ENCODE measurements at places on chromosomes 5 and 9.

GRCh38 chr9:37549527-37549926, 26.7 kb downstream of the FBXO10 start:
- DNase-seq: no peak

GRCh38 chr5:26023361-26023760, 1015.0 kb downstream of the CDH9 start:
- DNase-seq: no peak

GRCh38 chr5:174140452-174141020, 95.0 kb downstream of the NSG2 start:
- no peak for DNase-seq

DNA sequence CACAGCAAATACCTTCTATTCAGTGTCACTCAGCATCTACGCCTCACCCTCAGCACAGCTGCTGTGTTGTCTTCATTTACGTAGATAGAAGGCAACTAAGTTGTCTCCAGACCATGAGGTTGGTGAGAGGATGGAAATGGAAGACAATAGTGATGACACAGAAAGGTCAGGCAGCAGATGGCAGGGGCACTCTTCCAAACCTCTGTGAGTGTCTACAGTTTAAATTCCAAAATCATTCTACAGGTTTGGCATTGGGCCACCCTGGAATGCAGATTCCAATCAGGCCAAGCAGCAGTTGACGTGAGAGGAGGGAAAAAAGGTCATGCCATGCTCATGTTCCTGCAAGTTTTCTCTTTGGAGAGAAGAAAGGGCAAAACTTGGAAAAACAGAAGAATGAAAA, 68.7 kb upstream of the ADAMTSL1 start:
- DNase-seq: peak; percentile 20

GRCh38 chr5:149405550-149406202, 26.6 kb upstream of the IL17B start:
- no peak for DNase-seq

DNA sequence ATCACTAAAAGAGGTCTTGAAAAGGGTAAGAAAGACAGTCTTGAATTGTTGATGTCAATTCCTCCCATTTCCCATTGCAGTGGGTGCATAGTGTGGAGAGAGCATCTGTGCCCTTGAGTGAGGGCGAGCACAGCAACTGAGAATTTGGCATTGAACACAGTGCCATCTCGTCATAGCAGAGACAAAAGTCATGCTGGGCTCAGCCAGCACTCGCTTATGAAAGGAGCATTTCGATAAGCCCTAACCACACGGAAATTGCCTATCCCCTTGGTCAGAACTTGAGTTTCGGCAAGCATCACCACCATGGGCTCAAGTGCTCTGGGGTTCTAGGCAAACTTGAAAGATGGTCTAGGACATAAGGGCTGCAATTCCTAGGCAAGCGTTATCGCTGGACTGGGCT, 712.8 kb upstream of the CDH10 start:
- DNase-seq: no peak

GRCh38 chr9:81513059-81513458, 176.3 kb downstream of the TLE1 start:
- no peak for DNase-seq

GRCh38 chr9:129068990-129069861, 11.7 kb upstream of the DOLPP1 start:
- DNase-seq: no peak

DNA sequence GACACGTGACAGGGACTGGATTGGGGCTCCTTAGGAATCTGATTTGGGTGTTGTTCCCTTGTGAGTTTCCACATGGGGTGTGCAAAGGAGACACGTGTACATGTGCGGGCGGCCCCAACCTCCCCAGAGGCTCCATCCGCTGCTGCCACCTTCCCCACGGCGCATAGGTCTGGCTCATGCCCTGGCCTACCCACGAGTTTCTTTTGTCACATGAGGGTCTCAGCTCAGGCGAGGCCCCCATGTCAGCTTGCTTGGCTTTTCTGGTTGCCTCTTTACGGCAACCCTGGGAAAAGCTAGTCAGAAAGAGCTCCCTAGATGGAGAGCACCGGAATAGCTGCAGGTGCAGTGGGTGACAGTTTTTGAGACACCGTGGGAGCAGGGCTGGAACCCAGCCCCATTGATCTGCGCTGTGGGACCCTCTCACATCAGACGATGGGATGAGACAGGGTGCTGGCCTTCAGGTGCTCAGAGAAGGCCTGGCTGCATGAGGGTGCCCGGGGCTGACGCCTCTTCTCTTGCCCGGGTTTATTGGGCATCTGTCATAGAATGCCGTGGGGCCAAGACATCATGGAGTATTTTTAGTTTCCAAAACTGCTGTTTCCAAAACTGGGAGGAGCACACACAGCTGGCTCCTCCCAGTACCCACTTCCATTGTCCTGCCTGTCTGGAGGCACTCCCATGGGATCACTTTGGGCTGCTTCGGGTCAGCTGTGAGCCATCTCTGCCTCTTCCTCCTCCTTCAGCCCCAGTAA, 107.8 kb downstream of the WNK2 start:
- no peak for DNase-seq

DNA sequence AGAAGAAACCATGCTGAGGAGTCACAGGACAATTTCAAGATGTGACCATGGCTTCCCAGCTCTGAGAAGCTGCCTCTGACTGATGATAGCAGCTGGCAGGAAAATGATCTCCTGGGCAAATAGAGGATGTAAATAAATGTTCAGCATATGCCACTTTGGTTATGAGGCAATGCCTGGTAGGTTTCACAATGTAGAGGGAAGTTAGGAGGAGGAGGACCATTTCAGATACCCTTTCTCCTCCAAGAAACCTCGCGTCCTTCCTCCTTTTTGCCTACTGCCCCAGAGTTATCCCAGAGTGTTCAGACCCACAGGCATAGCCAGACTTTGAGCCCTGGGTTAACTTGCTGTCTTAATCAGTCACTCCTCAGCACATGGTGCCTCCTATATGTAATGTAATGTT, 541.6 kb upstream of the DAP start:
- DNase-seq: no peak

GRCh38 chr9:129225815-129226214, 47.8 kb upstream of the IER5L start:
- DNase-seq: peak; percentile 75

GRCh38 chr5:132776131-132776937, 705 bp downstream of the SEPTIN8 start:
- DNase-seq: no peak

DNA sequence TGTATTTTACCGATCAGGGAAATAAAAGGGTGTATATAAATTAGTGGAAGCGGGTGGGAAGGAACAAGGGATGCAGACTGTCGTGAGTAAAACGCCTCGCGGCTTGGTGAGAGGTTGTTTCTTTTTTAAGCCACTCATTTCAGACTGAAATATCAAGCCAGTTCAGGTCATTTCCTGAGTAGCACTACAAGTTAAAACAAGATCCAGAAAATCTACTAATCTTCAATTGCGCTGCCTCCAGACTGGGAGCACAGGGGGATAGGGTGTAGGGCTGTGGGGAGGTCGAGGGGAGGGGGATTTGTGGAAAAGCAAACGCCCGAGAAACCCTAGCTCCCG, 140.8 kb downstream of the TSSK1B start:
- DNase-seq: no peak

DNA sequence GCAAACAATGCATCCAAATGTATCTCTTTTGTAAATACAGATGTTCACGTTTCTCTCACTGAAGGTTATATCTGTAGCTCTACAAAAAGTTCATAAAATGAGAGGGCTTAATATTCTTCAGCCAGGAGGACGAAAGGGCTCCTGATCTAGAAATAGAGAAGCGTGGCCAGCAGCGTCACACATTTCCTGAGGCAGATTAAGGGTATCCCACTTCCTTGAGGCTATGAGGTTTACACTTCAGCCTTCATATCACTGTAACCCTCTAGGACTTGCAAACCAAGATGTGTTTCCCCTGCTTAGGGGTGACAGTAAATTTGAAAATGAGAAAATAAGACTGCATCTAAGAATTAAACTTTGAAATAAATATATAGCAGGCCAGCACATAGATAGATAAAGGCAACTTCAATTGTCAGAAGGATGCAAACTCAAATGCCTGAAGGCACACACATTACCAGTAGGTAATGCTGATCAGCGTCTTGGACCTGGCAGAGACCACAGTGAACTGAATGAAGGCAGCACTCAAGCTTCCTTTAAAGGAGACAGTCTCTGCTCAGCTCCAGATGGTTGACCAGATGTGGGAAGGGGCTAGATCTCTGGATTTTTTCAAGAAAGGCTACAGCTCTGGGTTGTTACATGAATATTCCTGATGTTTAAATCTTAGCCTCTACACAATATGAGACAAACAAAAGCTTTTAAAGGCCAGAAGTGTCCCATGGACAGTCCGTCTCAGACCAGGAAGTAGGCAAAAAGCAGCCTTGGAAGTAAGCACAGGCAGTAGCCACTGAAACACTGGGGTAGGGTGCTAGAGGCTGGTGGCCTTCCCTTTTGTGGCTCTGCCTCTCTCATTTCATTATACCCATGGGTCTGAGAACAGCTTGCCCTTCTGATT, 197.7 kb downstream of the MCTP1 start:
- DNase-seq: no peak

DNA sequence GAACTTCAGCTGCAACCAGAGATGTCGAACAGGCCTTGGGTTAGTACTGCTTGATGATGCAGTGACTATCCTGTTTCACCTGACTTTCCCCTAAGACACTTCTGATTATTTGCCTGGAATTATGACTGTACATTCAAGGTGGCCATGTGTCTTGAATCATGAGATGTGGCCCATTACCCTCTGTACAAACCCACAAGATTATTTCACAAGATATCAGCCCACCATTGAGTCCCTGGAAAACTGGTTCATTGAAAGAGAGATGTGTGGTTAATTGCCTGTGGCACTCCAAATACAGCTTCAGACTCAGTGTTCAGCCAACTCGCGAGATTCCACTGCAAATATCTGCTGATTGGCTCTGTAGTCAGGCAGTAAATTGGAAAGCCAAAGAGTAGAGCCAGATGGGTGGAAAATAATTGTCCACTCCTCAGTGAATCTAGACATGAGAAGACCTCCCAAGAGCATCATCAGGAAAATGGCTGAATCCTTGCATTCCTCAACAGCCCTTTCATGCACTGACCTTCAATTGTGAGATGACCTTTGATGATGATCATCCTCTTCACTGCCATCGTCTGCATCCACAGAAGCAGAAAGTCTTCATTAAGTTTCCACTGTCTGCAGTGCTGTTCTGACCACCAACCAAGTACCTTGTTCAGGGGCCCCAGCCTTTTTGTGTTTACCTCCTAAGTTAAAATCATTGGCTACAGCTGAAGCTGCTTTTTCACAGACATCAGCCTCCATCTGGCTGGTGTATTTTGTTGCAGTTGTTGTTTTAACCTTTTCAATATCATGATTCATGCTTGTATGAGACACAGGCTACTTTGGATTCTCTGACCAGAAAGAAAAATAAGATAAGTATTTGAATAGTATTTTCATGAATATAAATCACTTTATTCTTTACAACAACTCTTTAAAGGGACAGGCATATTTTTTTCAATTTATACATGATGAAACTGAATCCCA, 75.2 kb downstream of the ESM1 start:
- DNase-seq: no peak

DNA sequence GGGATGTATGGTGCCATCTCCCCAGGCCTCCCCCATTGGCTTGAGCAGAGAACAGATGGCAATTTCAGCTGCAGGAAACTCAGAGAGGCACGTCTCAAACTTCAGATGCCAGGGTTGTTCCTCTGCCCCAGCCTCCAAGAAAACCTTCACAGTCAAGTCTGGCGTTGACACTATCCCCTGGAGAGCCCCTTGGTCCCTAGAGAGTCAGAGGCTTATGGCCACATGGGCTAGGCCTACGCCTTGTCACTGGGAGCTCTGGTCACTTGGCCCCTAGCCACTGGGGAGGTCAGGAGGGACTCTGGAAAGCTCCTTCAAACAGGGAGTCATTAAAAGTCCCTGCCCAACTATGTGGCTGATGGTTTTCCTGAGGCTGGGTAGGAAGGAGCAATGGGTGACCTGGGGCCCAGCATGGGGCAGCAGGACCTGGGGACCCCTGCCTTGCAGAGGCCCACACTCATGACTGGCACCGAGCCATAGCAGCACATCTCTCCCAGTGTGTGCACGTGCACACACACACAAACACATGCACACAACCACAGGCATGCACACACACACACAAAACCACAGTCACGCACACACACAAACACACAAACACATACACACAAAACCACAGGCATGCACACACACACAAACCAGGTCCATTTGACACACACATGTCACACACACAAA, 144.2 kb downstream of the GADD45G start:
- no peak for DNase-seq

- DNase-seq: no peak
Observed at GRCh38 chr5:38453506-38453905, 102.9 kb downstream of the LIFR start.

- DNase-seq: no peak
Observed at GRCh38 chr5:120540097-120540496, 76.0 kb downstream of the PRR16 start.

DNA sequence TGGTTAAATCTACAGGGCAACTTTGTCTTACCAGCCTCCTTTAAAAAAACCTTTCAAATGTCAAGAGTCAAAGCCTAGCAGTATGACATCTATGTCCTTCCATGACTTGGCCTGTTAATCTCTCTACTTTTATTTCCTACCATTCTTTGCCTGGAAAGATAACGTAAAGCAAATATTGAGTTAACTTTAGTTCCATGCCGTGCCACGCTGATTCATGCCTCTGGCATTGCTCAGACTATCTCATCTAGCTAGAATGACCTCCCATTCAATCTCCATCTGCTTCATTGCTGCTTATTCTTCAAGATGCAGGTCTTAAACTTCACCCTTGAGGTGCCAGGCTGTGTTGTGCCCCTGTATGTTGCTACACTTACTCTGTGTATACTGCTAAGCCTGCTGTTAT, 729.8 kb downstream of the EFNA5 start:
- no peak for DNase-seq

- DNase-seq: no peak
Observed at GRCh38 chr5:129120158-129120581, 25.6 kb downstream of the ISOC1 start.

DNA sequence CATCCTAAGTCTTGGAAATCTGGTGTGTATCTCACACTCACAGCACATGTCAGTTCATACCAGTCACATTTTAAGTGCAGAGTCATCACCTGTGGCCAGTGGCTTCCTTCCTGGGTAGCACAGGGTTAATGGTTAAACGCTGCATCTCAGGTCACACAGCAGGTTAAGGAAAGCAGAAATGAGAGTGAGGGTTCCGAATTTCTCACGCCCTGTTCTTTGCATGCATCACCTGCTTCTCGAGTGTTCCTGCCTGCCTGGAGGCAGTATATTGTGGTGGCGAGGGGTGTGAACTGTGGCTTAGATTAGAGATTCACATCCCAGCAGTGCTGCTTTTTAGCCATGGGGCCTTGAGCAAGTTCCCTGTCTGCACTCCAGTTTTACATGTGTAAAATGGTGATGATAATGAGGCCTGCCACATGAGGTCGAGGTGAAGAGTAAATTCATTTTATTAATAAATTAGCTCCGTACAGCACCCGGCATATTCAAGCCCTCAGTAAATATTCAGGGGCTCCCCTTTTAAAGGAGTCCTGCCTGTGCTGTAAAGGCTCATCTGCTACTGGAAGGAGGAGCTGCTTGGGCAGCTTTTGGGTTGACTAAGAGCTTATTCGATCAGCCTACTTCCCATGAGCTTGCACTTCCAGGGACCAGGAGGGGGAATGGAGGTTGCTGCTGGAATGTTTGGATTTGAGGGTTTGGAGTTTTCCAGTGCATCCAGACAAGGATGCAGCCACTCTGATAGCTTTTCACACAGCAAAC, 61.1 kb upstream of the SAP30L start:
- no peak for DNase-seq

Measured in fibroblast of skin of left quadriceps (primary cell).